Karpas-422 (cell line): ENCODE measurements at places on chromosomes 4 and X. TPM values are rescaled to one million over a fixed set of nuclear protein-coding genes. Genes with fewer than 3 reads are reported as not detected.

Gene CXCL11
- not detected in 2 replicates for total RNA-seq

Gene RBMX
- total RNA-seq: 186 and 263 TPM in 2 replicates

Gene UGT8
- total RNA-seq: not detected in 2 replicates

Gene SMAD1
- not detected in 2 replicates for total RNA-seq

Gene SH2D1A
- total RNA-seq: 0.72 and 1.5 TPM in 2 replicates

Gene MAMLD1
- 22.9 and 37.8 TPM in 2 replicates for total RNA-seq

Gene RAB33A
- total RNA-seq: 10.3 and 25.8 TPM in 2 replicates

Gene TKTL1
- total RNA-seq: not detected in 2 replicates

Gene NAP1L2
- total RNA-seq: not detected in 2 replicates

Gene SOWAHB
- not detected in 2 replicates for total RNA-seq

Gene HS6ST2
- not detected in 2 replicates for total RNA-seq

Gene NEUROG2
- total RNA-seq: 5.1 and 9.6 TPM in 2 replicates

Gene ARSJ
- total RNA-seq: not detected in 2 replicates

Gene GABRB1
- not detected in 2 replicates for total RNA-seq

Gene STARD8
- total RNA-seq: 0.36 TPM in 1 of 2 replicates, not detected in the other

Gene PAGE4
- total RNA-seq: not detected in 2 replicates

Gene CD38
- total RNA-seq: 3.6 and 12.1 TPM in 2 replicates

Gene CT45A2
- not detected in 2 replicates for total RNA-seq

Gene DGKQ
- total RNA-seq: 5.8 and 21.1 TPM in 2 replicates

Gene UPF3B
- total RNA-seq: 7.8 and 8.9 TPM in 2 replicates

Gene ODAM
- not detected in 2 replicates for total RNA-seq

Gene ZNF711
- 15.2 and 28.3 TPM in 2 replicates for total RNA-seq

Gene OTC
- not detected in 2 replicates for total RNA-seq

Gene TRPC3
- total RNA-seq: not detected in 2 replicates

Gene NXT2
- 9.9 and 27.7 TPM in 2 replicates for total RNA-seq

Gene SMIM31
- total RNA-seq: not detected in 2 replicates

Gene HSFX4
- not detected in 2 replicates for total RNA-seq

Gene TCP11X2
- not detected in 2 replicates for total RNA-seq

Gene GLRA3
- total RNA-seq: not detected in 2 replicates

Gene UCP1
- not detected in 2 replicates for total RNA-seq

Gene FGD1
- total RNA-seq: not detected in 2 replicates

Gene ARHGAP10
- total RNA-seq: 0.41 TPM in 1 of 2 replicates, not detected in the other

Gene PDE5A
- total RNA-seq: 0.07 and 0.30 TPM in 2 replicates

Gene NWD2
- total RNA-seq: not detected in 2 replicates

Gene ABHD18
- 15.6 and 36.6 TPM in 2 replicates for total RNA-seq

Gene ADGRG2
- not detected in 2 replicates for total RNA-seq

Gene MAP9
- 16.1 and 57.4 TPM in 2 replicates for total RNA-seq

Gene POU4F2
- not detected in 2 replicates for total RNA-seq

Gene UGT2B11
- not detected in 2 replicates for total RNA-seq

Gene GNL3L
- 39.3 and 57.0 TPM in 2 replicates for total RNA-seq

Gene SPINK2
- not detected in 2 replicates for total RNA-seq

Gene CSAG2
- total RNA-seq: not detected in 2 replicates

Gene HS3ST1
- total RNA-seq: not detected in 2 replicates

Gene EDA2R
- not detected in 2 replicates for total RNA-seq

Gene VEGFC
- total RNA-seq: not detected in 2 replicates

Gene DNAJB14
- total RNA-seq: 28.9 and 65.8 TPM in 2 replicates

Gene S100G
- total RNA-seq: not detected in 2 replicates

Gene GYPA
- not detected in 2 replicates for total RNA-seq

Gene HSFX1
- 1.2 TPM in 1 of 2 replicates, not detected in the other for total RNA-seq
